WTC11 (cell line): ENCODE measurements at places on chromosomes 7 and 10. TPM values are rescaled to one million over a fixed set of nuclear protein-coding genes. Genes with fewer than 3 reads are reported as not detected.

ADRA2A gene
- 1.7 to 2.1 TPM (median 1.7 TPM) in 3 replicates for total RNA-seq

ACSM6 gene
- total RNA-seq = 0.11 to 0.14 TPM in 2 of 3 replicates, not detected in the other

NPFFR1 gene
- total RNA-seq = 0.04 to 0.05 TPM in 2 of 3 replicates, not detected in the other

DNA sequence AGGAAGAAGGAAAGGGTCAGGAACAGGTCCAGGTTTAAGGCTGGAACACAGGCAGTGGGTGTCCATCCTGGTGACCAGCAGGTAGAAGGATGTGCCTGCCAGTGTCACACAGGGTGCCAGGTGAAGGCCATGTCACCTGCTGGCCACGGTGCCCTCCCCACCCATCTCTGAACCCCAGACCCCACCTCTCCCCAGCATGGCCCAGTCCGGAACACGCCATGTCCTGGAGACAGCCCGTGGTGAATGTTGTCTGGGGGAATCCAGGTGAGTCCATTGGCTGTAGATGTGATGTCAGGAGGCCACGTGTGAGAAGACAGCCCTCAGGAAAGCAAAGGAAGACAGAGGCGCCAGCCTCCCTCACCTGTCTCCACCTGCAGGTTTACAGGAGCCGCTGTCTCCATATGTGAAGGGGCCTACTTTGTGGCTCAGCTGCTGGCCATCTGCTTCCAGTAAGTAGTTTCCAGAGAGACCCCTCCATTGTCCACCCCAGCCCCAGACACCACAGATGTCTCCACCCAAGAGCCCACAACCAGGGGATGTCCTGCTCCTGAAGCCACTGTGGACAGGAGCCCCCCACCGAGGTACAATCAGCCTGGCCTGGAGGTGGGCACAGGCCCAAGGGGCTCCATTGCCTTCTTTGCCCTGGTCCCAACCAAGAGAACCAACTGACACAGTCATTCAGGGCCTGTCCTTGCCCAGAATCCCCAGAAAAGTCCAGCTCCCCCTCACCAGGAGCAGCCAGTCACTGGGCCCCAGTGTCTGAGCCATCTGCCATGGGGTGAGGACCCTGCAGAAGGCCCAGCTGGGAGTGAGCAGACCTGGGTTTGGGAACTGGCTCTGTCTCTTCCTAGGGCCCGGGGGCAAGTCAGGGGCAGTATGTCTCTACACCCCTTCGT lies 20.7 kb downstream of the TMEM72 start:
- H3K27me3 ChIP-seq = peaks cover 14% of the 10 kb centered on the region
- no peak for DNase-seq
- no peak overlapping the region for H3K4me3 ChIP-seq
- no peaks in the 10 kb centered on the region for H3K36me3 ChIP-seq
- peaks cover 4% of the 10 kb centered on the region for H3K4me1 ChIP-seq

- no peaks in the 10 kb centered on the region for H3K36me3 ChIP-seq
- H3K27ac ChIP-seq = no peak overlapping the region
- H3K4me1 ChIP-seq = peaks cover 3% of the 10 kb centered on the region; the same call in 1 of the 2 replicates
- H3K4me3 ChIP-seq = no peak overlapping the region
- DNase-seq = no peak
- no peaks in the 10 kb centered on the region for H3K27me3 ChIP-seq
Measured at GRCh38 chr7:82897500-82897899, 265.2 kb downstream of the PCLO start.

- DNase-seq = no peak
- no peak overlapping the region for H3K4me3 ChIP-seq
- peaks cover 12% of the 10 kb centered on the region for H3K4me1 ChIP-seq
- no peaks in the 10 kb centered on the region; the same call in 1 of the 2 replicates for H3K27me3 ChIP-seq
- H3K27ac ChIP-seq = no peak overlapping the region
- no peaks in the 10 kb centered on the region for H3K36me3 ChIP-seq
Measured at GRCh38 chr7:101116898-101117297, 10.0 kb upstream of the SERPINE1 start.

- no peak overlapping the region for H3K27ac ChIP-seq
- DNase-seq = peak; percentile 54
- H3K4me1 ChIP-seq = peaks cover 17% of the 10 kb centered on the region
- no peaks in the 10 kb centered on the region for H3K36me3 ChIP-seq
Measured at GRCh38 chr10:59622320-59623132, 87.1 kb downstream of the SLC16A9 start.

GRCh38 chr10:89887830-89888229 lies 186.4 kb downstream of the KIF20B start:
- H3K27me3 ChIP-seq = no peaks in the 10 kb centered on the region; the same call in 1 of the 2 replicates
- H3K4me3 ChIP-seq = no peak overlapping the region
- peak overlapping the region; percentile 50 for H3K27ac ChIP-seq
- H3K4me1 ChIP-seq = peaks cover 30% of the 10 kb centered on the region
- no peak for DNase-seq
